ENCODE measurements at places on chromosomes 16 and 17. TPM values are rescaled to one million over a fixed set of nuclear protein-coding genes. Genes with fewer than 3 reads are reported as not detected.
A peak's percentile ranks its signal among the peaks of the same experiment; 100 is the strongest.

- no peak for DNase-seq
Observed at GRCh38 chr16:57589374-57589773, 39.1 kb upstream of the ADGRG1 start.

- DNase-seq: no peak
Observed at GRCh38 chr16:17380613-17381012, 90.1 kb downstream of the XYLT1 start.

GRCh38 chr16:84885342-84885910 is 65.6 kb downstream of the CRISPLD2 start:
- no peak for DNase-seq

DNA sequence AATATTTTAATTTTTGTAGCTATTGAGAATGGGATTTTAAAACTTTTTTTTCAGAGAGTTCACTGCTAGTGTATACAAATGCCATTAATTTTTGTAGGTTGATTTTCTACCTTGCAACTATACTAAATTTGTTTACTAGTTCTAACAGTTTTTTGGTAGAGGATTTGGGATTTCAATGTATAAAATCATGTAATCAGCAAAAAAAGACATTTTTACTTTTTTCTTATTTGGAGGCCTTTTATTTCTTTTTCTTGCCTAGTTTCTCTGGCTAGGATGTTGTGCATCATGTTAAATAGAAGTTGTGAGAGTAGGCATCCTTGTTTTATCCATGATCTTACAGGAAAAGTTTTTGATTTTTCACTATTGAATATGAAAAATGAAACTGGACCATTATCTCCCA is 602.9 kb upstream of the KIF2B start:
- DNase-seq: no peak

CD300E gene
- polyA plus RNA-seq: not detected

TAOK2 gene
- 16.2 TPM for polyA plus RNA-seq

HS3ST3A1 gene
- 1.4 TPM for polyA plus RNA-seq

DNA sequence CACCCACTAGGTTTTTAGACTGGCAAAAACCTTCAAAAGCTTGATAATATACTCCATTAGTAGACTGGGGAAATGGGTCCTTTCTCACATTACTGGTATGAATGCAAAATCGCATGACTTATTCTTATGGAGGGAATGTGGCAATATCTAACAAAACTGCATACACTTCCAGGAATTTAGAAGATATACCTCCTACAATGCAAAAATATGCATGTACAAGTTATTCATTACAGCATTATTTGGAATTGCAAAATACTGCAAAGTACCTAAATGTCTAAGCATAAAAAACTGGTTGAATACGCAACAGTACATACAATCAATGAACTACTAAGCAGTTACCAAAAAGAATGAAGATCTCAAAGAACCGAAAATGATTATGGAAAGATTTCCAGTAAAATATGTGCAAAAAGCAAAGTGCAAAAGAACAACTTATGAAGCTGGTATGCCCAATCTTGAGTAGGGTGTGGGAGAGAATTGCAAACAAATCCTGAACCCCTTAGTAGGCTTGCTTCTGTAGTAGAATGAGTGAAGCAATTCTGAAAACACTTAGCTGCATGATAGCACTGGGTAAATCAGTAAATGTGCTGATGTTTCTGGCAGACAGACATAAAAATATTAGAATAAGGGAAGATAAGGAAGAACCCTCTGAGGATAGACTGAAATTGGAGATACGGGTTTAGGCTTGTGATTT is 180.1 kb downstream of the PARN start:
- DNase-seq: no peak

DNA sequence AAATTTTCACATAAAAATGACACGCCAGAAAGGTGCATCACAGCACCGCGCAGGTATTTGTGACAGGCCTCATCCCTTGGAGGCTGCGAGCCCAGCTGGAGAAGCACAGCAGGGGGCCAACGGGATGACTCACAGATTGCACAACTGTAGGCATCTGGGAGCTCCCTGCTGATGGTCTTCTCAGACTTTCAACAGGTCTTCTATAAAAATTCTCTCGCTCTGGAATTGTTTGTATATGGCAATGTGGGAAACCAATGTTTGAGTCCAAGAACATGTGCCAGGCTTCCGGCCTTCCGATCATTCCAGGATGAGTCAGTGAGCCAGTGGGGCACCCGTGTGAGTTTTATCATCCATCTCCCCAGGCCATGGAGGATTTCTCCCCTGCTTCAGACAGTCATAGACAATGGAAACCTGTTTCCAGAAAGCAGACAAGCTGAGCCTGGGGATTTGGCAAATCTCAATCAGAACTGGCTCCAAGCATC is 24.1 kb upstream of the ADORA2B start:
- DNase-seq: peak; percentile 98

CNTNAP1 gene
- 2.3 TPM for polyA plus RNA-seq

GRCh38 chr17:17269926-17270773 is 10.9 kb downstream of the COPS3 start:
- no peak for DNase-seq

DNA sequence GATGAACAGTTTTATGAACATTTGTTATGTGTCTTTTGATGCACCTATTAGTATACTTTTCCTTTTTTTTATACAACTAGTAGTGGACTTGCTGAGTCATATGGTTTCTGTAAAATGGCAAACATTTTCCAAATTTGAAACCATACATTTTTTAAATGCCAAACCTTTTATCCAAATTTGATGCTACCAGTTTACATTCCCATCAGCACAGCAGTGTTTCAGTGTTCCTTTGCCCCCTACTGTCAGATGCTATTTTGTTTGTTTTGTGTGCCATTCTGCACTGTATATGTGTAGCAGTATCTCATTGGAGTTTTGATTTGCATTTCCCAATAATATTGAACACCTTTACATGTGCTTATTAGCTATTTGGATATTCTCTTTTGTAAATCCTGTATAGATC is 219.4 kb downstream of the TANC2 start:
- DNase-seq: no peak

DNA sequence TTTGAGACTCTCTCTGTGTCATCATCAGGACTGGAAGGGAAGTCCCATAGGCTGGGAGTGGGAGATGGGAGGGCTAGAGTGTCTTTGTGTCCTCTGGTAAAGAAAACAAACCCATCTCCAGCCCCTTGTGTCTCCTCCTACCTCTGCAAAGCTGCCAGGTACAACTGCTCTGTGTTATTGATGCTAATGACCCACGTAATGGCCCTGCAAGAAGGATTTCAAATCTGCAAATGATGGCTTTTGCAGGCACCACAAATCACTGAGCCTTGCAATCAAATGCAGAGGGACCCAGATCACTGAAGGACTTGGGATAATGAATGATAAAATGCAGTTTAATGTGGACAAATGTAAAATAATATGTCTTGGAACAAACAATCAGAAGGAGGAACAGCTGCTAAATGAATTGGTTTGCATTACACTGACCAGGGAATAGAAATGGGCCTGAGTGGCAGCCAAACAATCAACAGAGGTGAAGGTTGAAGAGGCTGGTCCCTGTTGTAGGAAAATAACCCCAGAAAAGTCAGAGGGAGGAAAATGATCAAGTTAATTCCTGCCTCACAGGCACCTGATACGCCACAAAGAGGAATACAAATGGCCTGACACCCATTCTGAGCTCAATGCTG is 425.1 kb downstream of the UTP18 start:
- no peak for DNase-seq

- peak; percentile 21 for DNase-seq
Observed at GRCh38 chr16:19375561-19376158, 42.0 kb upstream of the TMC5 start.

PSMC5 gene
- 203 TPM for polyA plus RNA-seq

- DNase-seq: peak; percentile 97
Observed at GRCh38 chr16:75483222-75483621, 12.0 kb downstream of the CHST6 start.

TP53TG3C gene
- polyA plus RNA-seq: not detected

HSD17B2 gene
- polyA plus RNA-seq: 3.2 TPM

DNA sequence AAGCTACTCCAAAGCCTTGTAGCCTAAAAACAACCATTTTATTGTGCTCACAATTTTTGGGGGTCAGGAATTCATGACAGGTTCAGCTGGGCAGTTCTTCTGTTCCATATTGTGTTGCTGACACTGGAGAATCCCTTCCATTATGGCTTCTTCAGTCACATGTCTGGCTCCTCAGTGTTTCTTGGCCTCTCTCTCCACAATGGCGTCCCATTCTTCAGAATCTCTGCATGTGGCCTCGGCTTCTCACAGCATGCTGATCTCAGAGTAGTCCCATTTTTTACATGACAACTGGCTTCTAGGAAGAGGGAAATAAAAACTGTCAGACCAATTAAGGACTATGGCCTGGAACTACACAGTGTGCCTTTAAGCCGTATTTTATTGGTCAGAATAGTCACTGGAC is 49.7 kb downstream of the NF1 start:
- DNase-seq: no peak

GRCh38 chr16:49780433-49780832 is 75.5 kb downstream of the ZNF423 start:
- no peak for DNase-seq

- no peak for DNase-seq
Observed at GRCh38 chr16:69273009-69273408, 38.1 kb upstream of the VPS4A start.

TNFSF13 gene
- polyA plus RNA-seq: 4.0 TPM

Data from mammary epithelial cell (primary cell).